ENCODE measurements at places on chromosomes 11 and 22.

DNA sequence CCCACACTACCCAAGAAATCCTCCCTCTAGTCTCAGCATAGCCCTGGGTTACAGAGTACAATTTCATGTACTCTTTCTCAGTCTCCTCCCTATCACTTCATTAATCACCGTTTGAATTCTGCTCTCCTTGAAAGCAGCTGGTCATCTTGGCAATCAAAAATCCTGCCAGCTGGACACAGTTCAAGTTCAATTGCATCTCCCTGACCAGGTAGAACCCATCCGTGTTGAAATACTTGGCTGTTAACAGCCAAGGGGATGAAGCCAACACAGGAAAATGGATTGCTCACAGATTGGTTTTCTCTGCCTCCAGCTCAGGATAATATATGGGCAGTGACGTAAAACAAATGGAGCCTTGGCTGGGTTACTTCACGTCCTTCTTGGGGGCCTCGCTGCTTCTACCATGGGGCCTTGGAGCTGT is 55.1 kb upstream of the GRK3 start:
- no peak for DNase-seq

DNA sequence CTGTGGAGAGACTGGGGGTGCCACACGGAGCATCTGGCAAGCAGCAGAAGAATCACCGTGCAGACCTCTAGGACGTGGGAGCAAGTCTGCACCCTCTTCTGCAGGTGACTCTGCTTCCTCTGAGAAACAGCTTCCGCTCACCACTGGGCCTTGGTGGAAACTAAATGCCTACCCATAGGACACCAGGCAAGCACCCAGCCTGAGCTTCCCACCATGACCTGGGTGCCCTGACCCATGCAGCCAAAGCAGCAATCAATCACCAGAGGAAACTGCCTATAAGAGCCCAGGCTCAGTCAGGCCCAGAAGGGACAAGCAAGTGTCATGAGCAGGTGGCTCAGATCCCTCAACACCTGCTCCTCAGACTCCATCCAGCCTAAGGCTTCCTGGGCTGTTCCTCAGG is 63.4 kb downstream of the IGLL5 start:
- peak; percentile 39 for DNase-seq

DNA sequence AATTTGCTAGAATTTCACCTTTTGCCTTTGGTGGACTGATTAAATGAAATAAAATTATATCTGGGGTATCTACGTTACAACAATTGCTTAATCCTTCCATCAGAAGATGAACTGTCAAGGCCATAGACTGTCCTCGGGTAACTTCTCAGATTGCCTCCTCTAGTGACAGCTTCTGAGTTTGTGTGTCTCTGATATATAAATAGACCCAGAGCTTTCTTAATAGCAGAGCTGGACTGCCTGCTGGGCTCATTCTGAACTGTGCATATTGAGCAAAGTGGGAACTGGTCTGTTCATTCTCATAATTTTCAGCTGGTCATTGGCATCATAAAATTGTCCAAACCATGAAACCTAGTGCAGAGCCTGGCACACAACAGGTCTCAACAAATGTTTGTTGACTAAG is 99.1 kb upstream of the GRAMD1B start:
- no peak for DNase-seq

- DNase-seq: no peak
Observed at GRCh38 chr11:106461839-106462545, 384.5 kb downstream of the AASDHPPT start.

DNA sequence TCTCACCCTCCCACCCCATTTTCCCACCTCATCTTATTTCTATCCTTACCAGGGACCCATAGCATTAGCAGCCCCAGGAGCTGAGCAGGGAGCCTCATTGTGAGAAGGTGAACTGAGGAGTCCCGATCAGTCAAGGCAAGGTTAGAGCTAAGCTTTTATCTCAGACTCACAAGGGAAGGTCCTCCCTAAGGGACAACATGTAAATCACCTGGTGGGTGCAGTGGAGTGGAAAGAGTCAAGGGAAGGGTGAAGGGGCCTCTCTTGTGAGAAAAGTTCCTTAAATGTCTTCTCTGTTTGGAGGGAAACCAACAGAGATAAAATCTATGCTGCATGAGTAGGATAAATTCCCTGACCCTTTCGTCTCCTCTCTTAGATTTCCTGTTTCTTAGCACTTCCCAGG is 85.9 kb downstream of the GAB4 start:
- DNase-seq: no peak

- no peak for DNase-seq
Observed at GRCh38 chr11:18669711-18670110, 28.9 kb upstream of the TMEM86A start.

GRCh38 chr11:10048350-10048749 is 245.7 kb downstream of the SBF2 start:
- no peak for DNase-seq

DNA sequence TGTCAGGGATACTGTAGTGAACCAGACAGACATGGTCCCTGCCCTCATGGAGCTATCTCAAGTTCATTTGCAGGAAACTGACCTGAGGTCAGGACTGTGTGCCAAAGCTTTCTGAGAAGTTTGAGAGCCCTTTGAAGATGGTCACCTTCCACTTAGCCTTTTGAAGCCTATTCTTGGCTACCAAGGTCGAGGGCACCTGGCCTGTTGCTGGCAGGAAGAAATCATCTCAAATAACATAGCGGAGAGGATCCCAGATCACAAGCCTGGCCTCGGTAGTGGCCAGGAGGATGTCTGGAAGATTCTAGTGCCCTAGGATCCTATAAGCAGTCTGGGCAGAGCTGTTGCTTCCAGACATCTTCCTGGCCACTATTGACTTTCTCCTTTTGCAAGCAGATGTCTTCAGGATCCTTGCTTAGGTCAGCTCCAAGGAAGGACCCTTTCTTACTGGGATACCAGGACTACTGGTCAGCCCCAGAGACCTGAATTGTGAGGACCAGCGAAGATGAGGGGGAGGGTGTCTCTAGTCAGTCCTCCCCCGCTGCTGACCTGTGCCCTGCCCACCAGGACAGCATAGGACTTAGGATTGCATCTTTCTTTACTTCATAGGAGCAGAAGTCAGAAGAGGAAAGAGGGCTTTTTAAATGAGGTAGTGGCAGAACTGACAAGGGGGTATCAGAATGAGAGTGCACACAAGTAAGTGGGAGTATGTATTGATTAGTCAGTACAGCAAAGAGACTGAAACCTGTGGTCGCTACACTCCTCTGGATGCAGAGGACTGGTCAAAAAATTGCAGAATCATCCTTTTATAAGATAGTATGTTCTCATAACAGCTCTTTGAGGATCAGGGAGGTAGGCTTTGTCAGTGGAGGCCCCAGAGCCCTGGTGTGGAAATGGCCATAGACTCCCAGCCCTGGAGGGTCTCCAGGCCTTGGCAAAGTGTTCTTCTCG is 94.8 kb downstream of the TEAD1 start:
- DNase-seq: no peak

- DNase-seq: no peak
Observed at GRCh38 chr11:8775332-8775731, 92.7 kb downstream of the RPL27A start.

GRCh38 chr11:8217136-8217535 is 46.5 kb downstream of the LMO1 start:
- DNase-seq: no peak

DNA sequence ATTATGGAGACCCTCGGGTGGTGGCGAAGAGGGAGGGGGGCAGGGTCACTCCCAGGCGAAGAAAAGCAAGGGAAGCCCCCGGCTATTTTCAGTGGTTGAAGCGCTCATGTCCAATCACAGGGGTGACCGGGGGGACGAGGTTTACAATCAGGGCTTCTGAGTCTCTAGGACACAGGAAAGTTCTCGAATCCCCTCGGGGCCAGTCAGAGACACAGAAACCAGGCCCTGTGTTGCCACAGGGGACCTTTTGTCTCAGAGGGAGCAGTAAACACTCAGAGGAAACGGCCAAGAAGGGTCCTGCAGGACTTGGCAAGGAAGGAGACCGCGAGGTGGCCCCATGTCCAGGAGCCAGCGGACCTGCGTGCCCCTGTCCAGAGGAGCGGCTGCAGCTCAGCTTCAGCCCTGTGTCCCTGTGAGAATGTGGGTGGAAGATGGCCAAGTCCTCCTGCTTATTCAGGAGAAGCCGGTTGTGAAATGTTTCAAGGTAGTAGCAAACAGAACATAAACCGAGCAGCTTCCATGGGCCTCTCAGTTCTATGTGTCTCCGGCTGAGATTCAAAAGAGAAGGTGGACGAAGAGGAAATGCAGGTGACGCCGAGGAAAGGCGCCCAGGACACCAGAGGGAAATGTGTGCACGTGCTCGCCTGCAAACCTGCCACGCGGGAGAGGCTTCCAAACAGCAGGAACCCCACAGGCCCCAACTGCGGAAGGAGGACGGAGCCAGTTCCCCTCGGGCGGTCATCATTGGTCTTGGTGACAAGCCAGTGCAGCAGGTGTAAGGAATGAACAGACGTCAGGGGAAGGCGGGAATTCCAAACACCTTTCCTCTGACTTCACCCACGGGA is 357.6 kb downstream of the BRD1 start:
- DNase-seq: no peak

GRCh38 chr11:10455637-10456487 is 798 bp downstream of the AMPD3 start:
- DNase-seq: peak; percentile 91

DNA sequence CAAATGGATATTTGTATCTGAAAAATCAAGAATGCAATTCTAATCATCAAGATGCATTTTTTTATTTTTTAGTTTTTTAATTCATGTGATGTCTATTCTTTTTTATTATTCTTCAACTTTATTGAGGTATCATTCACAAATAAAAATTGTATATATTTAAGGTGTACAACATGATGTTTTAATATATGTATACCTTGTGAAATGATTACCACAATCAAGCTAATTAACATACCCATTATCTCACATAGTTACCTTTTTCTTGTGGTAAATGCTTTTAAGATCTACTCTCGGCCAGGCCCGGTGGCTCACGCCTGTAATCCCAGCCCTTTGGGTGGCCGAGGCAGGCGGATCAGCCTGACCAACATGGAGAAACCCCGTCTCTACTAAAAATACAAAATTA is 3.7 kb downstream of the HBB start:
- no peak for DNase-seq

DNA sequence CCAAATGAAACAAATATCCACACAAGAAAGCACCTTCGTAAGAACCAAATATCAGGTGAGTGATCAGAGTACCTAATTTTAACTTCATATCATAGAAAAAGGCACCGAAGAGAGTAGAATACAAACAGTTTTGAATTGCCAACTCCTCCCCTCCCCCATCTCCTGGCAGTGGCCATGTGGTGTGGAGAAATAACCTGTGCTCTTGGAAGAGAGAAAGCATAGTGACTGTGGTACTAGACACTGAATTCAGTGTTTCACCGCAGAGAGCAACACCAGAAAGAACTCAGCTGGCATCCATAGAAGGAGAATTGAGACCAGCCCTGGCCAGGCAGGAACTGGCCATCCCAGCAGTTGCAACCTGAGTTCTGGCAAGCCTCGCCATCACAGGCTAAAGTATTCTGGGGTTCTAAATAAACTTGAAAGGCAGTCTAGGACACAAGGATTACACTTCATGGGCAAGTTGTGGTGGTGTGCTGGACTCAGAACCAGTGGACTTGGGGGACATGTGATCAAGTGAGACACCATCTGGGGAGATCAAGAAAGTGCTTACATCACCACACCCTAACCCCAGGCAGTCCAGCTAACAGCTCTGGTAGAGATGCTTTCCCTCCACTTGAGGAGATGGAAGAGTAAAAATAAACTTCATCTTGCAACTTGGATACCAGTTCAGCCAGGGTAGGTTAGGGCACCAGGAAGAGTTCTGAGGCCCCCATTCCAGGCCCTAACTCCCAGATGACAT is 1003.2 kb downstream of the NTM start:
- DNase-seq: no peak

DNA sequence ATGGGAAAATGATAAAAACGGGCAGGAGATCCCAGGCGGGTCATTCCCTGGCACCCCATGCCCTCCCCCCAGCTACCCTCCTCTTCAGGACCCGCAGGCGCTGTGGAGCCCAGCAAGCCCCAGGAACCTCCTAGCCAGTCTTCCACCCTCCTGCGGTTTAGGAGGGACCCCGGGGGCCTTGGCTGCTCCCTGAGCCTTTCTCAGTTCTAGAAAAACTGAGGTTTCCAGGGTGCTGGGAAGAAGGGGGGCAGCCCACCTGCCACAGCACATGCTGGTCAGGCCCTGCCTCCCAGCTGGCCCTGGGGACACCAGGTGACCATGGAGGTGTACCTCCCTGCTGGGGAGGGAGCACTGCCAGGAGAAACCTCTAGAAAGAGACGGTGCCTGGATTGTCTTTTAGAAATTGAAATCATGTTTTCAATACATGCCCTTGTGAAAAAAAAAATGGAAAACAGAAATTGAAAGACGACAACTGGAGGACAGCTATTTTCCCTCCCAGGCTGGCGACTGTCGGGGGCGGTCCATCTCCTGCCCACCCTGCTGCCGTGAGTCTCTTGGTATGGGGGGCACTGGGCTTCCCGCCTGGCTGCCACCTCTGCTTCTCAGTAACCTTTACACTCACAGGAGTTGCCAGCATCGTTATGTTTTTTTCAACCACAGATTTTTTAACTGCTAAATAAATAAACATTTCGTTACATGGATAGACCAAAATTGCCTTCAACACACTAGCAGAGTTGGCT is 398.5 kb downstream of the TBC1D22A start:
- peak; percentile 25 for DNase-seq

DNA sequence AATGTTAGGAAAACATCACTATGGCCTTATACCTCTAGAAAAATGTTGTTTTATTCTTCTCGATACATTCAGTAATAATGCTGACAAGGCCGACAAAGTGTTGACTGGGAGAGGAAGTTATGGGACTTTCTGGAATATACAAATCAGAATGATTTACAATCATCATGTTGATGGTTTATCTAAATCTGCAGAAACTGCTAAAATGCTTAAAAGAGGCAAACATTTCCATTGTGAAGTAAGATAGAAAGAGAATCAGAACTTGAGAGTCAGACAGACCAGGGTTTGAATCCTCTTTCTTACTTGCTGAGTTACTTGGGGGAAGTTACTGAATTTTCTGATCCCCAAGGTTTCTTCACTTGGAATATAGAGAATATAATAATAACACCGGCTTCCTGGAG is 89.4 kb downstream of the CD44 start:
- no peak for DNase-seq

- no peak for DNase-seq
Observed at GRCh38 chr11:111694851-111695250, 71.3 kb downstream of the PPP2R1B start.

DNA sequence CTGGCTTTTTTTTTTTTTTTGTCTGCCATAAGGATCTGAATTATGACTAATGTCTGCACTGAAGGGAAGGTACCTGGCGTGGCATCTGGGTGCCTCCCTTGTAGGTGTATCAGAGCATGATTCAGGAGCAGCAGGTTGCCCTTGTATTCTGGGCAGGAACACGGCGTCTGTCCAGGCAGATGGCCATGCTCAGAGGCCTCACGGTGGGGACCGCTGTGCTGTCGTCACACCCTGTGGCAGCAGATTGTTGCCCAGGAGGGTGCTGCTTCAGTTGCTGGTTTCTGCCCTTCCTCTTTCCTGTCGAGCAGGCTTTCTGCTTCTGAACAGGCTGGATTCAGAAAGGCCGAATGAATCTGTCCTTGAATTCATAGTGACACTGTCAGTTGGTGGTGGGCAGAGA is 11.0 kb downstream of the ZNRF3 start:
- DNase-seq: no peak

Data from activated effector memory CD4-positive, alpha-beta T cell treated with anti-CD3 and anti-CD28 coated beads, Interleukin-2, amount 50 U/mL, for 16 hours (primary cell).